ENCODE measurements at places on chromosomes 12 and 14.

DNA sequence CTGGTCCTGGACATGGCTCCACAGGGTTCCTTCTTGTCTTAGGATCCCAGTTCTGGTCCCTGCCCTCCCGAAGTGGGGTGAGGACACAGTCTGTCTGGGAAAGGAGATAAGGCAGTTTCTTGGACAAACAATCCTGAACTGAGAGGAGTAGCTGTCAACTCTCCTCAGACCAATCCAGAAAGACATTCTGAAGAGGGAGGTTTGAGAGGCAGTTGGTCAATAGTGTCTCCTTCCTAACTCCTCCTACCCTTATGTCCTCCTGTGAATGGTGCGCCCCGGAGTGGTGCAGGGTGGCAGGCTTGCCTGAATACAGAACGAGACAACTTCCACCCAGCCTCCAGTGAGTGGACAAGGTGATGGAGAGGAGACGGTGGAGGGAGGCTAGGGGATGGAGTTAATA lies 15.4 kb upstream of the ASIC1 start:
- DNase-seq: no peak

DNA sequence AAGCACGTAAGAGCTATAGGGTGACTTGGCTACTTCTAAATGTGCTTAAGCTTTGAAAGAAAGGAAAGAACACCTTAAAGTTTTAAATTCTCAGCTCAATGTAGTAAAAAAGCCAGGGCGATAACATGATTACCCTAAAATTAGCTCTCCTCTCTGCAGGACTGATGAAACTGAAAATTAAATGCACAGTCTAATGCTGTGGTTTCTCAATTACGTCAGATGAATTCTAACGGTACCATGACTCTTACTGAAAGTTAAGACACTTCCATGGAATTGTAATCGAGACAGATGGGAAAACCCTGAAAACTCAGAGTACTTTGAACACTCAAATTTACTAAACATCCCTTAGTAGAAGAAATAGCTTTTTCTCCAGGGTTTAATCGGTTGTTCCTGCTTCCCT lies 25.9 kb upstream of the PRKD1 start:
- DNase-seq: no peak

GRCh38 chr14:103057372-103058163 lies at the start of gene CDC42BPB:
Gene CDC42BPB, minus strand, starts transcription at chr14:103057549. Its CDS starts 376 bp downstream, at chr14:103057173.
- DNase-seq: peak; percentile 67

DNA sequence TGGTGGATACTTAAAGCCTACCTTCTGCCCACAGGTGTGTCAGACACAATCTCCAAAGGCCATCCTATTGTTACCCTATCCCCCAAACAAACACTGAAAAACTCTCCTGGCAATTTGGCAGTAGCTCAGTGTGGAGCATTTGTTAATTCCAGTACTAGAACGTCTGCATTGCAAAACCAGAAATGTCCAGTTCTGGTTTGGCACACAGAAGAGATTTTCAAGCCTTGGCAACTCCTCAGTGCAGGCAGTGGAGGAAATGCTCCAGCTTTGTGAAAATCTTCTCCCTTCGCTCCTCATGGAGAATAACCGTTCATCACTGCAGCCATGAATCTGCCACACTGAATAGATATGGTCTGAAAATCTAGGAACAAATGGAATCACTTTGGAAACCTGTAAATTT lies 5.3 kb upstream of the SOCS2 start:
- DNase-seq: no peak

- no peak for DNase-seq
Measured at GRCh38 chr14:71613168-71613567, 319.1 kb upstream of the RGS6 start.

DNA sequence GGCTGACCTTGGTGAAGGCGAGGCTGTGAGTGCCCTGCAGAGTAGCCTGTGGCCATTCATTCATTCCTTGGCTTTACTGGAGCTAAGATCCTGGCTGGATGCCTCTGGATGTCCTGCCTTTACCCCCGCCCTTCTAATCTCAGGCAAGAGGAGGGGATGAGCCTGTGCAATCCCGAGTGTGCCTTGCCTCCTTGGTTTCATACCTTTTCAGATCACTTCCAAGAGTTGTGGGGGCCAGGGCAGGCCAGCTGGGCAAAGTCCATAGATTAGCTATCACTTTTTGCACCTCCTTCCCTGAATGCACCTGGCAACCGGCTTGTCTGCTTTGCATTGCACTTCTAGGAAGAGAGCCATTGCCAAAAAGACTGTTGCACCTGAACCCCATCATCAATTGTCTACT lies 1.5 kb downstream of the VRTN start:
- DNase-seq: no peak

DNA sequence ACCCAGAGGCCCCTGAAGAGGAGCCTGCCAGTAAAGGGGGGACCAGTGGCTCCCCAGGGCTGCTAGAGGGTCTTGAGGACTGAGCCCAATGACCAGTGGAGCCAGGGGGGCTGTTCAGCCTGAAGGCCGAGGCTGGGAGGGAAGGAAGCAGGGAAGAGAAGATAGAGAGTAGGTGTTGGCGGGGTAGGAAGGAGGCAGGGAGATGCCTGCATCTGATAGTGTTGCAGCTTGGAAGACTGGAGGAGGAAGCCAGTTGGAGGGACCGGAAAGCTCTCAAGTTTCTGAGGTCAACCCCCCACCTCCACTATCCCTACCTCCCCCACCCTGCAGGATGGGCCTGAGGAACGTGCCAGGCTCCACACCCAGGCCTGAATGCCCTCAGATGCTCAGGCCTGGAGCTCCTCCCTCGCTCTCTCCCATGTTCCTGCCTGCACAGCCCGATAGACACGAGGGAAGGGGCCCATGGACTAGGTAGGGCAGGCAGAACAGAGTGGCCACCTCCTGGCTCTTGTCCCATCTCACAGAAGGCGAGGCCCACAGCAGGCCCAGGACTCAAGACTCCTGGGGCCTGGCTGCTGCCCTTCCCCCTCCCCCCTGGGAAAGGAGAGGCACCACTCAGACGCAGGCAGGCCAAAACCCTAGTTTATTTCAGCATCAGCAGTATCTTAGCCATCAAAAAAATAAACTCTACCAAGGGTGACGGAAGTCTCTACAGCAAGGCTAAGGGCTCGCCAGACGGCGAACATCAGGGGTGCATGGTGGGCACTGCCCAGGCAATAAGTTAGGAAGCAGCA lies 3.4 kb downstream of the CKB start:
- DNase-seq: no peak

GRCh38 chr12:49903700-49904423 lies at the start of gene FAIM2:
Gene FAIM2, minus strand, starts transcription at chr12:49903900. Its CDS starts 108 bp downstream, at chr12:49903792.
- DNase-seq: no peak

- DNase-seq: no peak
Measured at GRCh38 chr12:11765421-11765816, 115.9 kb downstream of the ETV6 start.

DNA sequence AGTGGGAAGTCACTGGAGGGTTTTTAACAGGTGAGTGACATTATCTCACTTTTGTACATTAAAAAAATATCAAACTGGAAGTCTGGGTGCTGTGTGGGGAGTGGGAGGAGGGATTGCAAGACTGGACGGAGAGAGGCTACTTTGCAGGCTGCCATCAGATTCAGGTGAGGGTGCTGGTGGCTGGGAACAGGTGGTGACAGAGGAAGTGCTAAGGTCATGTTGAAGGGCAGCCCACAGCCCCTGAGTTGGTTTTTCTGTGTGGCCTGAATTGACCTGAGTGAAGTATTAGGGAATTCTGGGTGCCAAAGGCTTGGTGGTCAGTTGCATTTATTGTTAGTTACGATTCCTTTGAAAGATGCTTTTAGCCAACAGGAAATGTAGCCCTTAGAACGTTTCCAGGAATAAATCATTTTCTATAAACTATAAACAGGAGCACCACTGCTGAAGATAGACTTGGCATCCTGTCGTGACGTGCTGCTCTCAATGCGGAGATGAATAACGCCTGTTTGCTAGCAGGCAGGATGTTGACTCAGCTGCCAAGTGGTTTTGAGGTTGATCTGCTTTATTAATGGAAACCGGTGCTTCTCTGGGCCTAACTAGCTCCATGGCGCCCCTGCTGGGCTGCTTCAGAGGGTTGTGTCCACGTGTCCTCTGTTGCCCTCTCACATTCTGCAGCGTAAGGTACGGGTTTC lies 707.5 kb upstream of the TMEM132C start:
- peak; percentile 93 for DNase-seq

Data from activated CD4-positive, alpha-beta T cell treated with anti-CD3 and anti-CD28 coated beads, Interleukin-2, Interleukin-4, amounts not matched to agents 100 ng/mL and 50 ng/mL, durations not matched to agents 16 hours and 8 hours (primary cell).